ENCODE measurements at places on chromosomes 6 and 20.

GRCh38 chr20:57498425-57499400, 26.2 kb downstream of the CTCFL start:
- peak; percentile 82 for DNase-seq

GRCh38 chr6:36075656-36076055, 48.0 kb downstream of the MAPK14 start:
- DNase-seq: peak; percentile 62

DNA sequence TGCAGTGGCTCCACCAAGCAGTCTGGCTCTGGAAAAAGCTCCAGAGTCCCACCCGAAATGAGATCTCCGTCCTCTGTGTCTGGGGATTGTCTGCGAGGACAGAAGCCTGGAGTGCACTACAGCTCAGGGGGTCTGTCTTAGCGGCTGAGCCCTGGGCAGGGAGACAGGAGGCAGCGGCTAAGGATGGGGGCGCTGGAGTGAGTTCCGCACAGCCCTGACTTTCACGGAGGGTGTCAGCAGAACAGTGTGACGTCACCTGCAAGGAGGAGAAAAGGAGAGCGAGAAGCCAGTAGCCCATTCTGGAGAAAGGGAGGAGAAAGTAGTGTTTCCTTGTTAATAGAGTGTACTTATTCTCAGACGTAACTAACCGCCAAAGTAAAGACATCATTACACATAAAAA, 97.6 kb downstream of the FAM50B start:
- no peak for DNase-seq

DNA sequence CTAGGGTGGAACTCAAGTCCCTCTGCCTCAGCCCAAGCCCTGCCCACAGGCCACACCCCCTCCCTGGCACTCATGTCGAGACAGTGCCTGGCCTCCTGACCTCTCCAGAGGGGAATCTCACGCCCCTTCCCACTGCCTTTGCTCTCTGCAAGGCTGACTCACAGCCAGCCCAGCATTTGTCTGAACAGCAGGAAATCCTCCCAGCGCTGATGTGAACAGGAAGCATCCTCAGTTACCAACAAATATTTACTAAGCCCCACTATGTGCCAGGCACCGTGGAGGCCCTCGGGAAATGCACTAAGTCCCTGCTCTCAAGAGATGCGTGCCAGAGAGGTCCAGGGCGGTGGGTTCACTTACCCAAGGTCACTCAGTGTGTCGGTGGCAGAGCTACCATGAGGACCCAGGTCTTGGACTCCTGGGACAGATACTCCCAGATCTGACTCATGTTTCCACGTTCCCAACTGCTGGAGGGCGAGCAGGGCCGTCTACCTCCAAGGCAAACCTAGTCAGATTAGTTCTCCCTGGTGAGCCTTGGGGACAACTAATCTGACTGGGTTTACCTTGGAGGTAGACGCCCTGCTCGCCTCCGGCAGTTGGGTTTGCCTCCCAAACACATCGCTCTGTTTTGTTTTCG, 7.8 kb downstream of the ADA start:
- DNase-seq: peak; percentile 53

DNA sequence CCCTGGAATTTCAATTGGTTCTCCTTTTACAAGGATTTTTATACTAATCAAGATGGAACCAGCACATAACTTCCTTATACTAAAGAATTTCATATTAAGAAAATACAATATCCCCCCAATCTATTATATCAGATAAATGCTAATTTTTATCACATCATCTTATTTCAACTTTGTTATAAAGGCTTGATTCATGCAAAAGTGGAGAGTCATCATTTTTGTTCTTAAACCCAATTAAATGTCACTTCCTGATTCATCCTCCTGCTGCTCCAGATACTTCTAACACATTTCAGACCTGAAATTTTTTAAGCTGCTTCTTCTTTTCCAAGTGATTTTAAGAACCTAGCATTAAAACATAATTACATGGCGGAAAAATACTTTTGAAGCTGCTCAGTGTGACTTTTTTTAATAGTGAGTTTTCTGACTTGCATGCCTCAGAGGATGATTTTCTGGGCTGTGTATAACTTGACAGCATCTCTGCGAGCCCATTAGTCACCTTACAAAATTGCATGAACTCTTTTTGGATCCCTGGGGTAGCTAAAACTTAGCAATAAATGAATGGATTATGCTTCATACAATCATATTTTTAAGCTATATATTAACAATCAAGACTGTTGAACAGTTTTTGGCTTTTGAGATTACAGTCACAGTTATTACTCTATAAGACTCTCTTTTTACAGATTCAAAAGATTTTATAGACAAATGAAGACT, 134.1 kb downstream of the ELOVL4 start:
- DNase-seq: no peak

DNA sequence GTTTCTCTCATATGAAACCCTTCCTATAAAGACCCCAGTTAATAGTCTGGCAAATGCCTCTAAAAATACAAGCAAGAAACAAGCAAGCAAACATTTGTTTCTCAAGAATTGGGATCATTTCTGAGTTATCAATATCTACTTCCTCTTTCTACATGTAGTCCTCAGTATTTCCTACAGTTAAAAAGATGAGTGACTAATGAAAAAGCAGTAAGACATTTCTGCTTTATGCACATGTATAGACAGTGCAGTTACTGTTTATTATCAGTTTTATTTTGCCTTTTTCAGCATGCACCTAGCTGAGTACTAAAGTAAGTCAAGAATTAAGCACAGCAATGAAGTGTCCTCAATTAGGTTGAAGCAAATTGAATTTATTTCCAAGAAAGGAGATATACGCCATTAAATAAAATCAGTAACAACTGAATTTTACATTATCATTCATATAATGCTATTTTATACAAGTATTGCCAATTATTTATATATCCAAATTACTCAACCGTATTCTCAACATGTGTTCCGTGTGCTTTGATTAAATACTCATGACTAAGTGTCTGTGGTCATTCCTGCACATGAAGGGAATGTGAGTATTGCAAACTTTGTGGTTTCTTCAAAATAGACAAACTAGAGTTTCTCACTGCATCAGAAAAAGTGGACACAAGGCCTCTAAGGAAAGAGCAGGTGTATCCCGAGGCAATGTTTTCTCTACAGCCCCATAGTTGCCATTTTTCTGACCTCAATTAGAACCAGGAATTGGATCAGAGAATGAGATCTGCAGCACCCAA, 159.3 kb upstream of the MARCKS start:
- peak; percentile 36 for DNase-seq

DNA sequence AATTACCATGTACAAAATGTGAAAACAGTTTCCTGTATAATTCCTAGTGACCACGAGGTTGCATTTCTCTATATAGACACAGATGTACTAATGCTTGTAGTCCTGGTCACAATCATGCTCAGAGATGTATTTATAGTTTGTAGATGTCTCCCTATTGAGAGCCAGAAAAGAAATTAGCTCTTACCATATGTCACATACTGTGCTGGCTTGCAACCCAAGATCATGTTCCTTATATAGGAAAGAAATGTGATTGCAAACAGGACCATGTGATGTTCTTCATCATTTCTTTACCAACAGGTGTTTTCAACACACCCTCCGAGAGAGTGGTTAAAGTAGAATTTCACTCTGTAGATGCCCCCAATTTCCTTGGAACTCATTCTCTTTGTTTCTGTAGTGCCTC, 369.4 kb downstream of the CBLN4 start:
- DNase-seq: no peak

DNA sequence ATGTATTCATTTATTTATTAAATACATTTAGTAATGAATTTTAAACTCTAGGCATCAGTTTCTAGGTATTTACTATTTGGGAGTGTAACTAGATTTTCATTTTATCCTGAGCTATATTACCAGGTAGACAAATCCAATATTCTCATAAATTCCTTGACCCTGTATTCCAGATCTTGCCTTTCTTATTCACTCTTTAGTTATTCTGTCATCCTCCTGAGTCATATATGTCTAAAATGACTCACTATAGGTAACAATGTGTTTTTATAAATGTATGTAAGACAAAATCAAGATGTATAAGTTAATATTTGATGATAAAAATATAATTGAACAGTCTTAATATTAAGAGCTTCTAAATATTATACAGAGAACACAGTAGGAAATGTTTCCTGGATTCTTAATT, 642.1 kb upstream of the NRSN1 start:
- DNase-seq: no peak

DNA sequence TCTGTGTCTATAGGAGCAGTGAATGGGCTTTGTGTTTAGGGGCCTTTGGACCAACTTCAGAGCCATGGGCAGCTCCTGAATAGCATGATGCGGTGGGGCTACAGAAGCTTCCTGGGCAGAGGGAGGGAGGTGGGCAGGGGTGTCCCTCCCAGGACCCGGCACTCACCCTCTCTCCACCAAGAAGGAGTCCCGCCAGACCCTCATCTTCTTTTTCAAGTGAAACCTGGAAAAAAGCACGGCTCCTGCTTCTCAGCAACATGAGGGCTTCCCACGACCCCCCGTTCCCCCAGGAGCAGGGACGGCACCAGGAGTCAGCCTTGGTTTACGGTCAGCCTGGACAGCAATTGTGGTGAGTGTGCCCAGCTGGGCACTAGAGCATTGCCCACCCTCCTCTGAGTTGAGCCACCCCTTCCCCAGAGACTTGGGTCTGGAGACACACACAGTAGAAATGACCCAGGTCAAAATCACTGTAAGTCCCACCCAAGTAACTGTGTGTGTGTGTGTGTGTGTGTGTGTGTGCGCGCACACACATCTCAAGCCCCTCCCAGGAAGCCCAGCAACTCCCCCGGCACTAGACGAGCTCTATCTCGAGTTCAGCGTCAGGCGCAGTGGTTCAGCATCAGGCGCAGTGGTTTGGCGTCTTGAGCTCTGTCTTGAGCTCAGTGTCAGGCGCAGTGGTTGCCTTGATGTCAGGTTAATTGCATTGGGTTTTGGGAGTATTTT, 108.2 kb downstream of the SULF2 start:
- DNase-seq: no peak

DNA sequence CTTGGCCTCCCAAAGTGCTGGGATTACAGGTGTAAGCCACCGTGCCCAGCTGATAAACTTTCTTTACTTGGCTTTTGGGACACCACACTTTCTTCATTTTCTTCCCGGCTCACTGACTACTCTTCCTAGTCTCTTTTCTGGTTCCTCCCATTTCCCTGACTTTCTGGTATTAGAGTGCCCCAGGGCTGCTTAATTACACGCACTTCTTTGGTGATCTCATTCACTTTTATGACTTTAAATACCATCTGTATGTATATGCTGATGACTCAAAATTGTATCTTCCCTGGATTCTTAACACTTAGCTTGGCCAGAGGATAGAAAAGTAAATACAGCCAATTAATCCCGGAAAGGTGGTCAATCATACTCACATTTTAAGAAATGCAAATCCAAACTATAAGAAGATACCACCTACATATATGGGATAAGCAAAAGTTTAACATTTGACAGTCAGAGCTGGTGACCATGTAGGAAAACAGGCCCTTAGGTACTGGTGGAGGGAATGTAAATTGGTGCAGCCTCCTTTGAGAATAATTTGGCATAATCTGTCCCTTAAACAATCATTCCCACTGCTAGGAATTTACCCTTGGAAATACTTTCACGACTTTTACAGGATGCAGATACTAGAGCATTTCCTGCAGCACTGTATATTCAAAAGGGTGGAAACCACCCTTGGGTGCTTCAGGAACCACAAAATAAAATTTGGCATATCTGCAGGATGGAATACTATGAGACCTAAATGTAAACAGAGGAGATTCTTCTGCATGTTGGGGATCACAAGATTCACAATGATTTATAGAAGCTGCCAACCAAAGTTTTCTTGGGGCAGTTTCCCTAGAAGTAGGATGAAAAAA, 9.4 kb upstream of the NANP start:
- DNase-seq: no peak

- no peak for DNase-seq
Measured at GRCh38 chr6:123533862-123534648, 102.7 kb downstream of the TRDN start.

- DNase-seq: no peak
Measured at GRCh38 chr20:10711903-10712451, 38.2 kb upstream of the JAG1 start.

DNA sequence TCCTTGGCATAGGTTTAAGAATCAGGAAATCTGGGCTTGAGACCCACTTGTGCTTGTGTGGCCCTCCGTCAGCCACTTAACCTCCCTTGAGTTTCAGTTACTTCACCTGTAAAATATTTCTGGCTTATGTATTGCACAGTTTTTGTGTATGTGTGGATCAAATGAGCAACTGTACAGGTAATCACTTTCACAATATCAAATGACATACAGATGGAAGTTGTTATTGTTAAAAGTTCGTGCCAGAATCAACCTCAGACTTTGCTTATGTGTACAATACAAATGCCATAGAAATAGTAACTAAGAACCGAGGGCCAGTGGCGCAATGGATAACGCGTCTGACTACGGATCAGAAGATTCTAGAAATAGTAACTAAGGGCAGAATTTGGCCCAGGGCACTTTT, 65.6 kb upstream of the KIF13A start:
- no peak for DNase-seq

GRCh38 chr20:18380908-18381529, 85.8 kb downstream of the DZANK1 start:
- DNase-seq: no peak

DNA sequence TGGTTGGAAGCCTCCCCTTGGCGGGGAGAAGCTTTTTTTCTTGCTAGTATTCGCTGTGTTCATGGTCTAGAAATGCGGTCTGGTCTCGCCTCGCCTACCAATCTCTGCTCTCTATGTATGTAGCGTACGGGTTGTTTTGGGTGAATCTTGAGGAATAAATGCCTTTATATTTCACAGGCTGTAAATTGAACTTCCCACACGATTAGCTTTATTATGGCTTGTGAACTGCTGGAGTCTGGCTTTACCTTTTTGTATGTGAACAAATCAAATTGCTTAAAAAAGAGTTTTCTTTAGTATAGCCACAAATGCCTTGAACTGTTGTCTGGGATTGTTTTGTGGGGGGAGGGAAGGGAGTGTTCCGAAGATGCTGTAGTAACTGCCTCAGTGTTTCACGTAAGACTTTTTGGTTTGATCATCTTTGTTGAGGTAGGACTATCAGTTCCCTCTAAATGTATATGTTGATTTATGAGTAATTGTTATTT, 2.2 kb downstream of the INSM1 start:
- no peak for DNase-seq

- DNase-seq: no peak
Measured at GRCh38 chr6:90898763-90899162, 311.9 kb upstream of the MAP3K7 start.

DNA sequence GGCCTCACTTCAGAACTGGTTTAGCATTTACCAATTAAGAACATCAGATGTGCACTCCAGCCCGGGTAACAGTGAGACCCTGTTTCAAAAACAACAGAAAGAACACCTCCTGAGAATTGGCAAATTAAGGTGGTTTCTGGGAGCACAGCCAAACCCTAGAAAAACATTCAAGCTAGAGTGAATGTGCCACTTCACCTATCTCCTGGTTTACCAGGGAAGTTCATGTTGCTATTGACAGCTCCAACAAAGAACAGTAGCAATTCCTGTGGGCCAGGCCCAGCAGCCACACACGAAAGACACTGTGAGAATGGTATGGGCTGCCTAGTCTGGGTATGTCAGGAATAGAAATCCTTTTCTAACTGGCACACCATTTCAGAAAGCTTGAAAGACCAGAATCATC, 4.9 kb downstream of the POLR1C start:
- no peak for DNase-seq

GRCh38 chr20:42024653-42025052, 406.5 kb upstream of the CHD6 start:
- peak; percentile 31 for DNase-seq

Data from hematopoietic multipotent progenitor cell treated with erythropoietin and hydrocortisone succinate and interleukin-3 and kit ligand, for 6 days (in vitro differentiated cells).